ENCODE measurements at places on chromosomes 4 and X. TPM values are rescaled to one million over a fixed set of nuclear protein-coding genes. Genes with fewer than 3 reads are reported as not detected.

DNA sequence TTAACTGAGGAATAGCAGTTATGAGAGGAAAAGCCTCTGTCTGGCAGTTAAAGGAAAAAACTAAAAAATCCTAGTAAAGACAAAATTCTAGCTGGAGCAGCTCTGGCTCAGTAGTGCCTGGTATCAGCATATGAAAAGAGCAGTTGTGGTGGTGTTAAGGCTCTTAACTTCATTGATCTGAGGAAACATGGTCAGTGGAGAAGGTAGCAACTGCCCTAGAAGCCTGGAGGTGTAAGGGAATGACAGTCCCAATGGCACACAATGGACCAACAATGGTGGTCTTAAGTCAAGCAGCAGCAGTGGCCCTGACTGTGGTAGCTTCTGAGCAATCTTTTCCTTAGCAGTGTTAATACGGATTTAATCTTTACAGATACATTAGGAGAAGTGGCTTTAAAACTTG lies 189.6 kb upstream of the POF1B start:
- DNase-seq: no peak
- H3K4me3 ChIP-seq: no peak overlapping the region
- no peak overlapping the region for H3K27ac ChIP-seq
- H3K36me3 ChIP-seq: no peaks in the 10 kb centered on the region
- H3K27me3 ChIP-seq: no peaks in the 10 kb centered on the region

DNA sequence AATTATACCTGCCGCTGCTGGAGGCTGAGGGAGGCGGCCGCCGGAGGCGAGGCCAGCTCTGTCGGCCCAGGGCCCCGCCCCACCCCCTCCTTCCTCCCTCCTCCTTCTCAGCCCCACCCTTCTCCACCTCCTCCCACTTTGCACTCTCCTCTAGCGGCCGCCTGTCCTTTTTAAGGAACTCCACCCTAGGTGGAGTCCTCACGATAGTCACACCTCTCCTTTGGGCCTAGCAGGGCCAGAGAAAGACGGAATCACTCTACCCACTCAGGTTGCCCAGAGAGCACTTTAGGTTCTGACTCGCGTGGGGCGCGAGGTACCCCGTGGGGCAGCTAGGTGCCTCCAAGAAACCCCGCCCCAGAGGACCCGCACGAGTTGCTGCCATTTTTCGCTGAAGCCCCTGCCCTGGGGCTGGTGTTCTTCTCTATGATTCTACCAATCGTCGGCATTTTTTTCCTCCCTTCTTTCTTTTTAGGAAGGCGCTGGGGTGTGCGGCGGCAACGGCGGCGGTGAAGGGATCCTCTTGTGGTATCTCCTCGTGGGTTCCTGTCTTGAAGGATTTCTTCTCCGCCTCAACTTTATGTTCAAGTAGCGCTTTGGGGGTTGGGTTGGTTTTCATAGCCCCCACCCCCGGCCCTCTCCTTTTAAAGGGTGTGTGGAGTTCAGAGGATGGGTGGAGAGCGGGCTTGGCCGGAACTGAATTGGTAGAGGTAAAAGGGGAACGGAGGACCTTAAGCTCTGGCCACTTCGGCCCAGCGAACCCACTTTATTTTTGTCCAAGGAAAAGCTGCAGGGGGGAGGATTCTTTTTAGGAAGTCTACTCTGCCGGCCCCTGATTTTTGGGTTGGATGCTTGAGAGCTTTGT lies at the start of gene KLF8:
Gene KLF8, plus strand, starts transcription at position 136 of the 862 bp plus-strand sequence. CDS start 979 bp downstream, outside the sequence.
- no peak for DNase-seq
- no peaks in the 10 kb centered on the region for H3K36me3 ChIP-seq
- H3K4me3 ChIP-seq: peak within 1 kb of the TSS; percentile 84
- peaks cover 5% of the 10 kb centered on the region for H3K4me1 ChIP-seq
- H3K27ac ChIP-seq: peak within 1 kb of the TSS; percentile 78
- H3K27me3 ChIP-seq: no peaks in the 10 kb centered on the region

- peak overlapping the region; percentile 93 for H3K4me3 ChIP-seq
- no peaks in the 10 kb centered on the region for H3K27me3 ChIP-seq
- DNase-seq: no peak
- H3K4me1 ChIP-seq: peaks cover 46% of the 10 kb centered on the region
- H3K36me3 ChIP-seq: peaks cover 6% of the 10 kb centered on the region
These were observed 2.7 kb downstream of the ELOVL6 start for GRCh38 chr4:110195561-110196205.

DNA sequence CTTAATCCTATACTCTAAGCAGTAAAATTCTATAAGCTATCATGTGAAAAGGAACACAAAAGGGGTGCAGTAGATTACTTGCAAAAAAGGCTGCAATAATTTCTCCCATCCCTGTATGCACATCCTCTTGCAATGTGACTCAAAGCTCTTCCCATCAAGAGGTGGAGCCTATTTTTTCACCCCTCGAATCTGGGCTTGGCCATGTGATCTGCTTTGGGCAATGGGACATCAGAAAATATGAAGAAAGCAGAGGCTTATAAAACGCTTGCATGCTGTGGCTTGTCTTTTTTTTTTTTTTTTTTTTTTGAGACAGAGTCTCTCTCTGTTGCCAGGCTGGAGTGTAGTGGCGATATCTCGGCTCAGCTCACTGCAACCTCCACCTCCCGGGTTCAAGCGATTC lies 33.0 kb downstream of the GEMIN8 start:
- H3K27me3 ChIP-seq: no peaks in the 10 kb centered on the region
- H3K4me3 ChIP-seq: no peak overlapping the region
- DNase-seq: no peak
- H3K4me1 ChIP-seq: peaks cover 3% of the 10 kb centered on the region
- H3K27ac ChIP-seq: no peak overlapping the region
- H3K36me3 ChIP-seq: no peaks in the 10 kb centered on the region

DNA sequence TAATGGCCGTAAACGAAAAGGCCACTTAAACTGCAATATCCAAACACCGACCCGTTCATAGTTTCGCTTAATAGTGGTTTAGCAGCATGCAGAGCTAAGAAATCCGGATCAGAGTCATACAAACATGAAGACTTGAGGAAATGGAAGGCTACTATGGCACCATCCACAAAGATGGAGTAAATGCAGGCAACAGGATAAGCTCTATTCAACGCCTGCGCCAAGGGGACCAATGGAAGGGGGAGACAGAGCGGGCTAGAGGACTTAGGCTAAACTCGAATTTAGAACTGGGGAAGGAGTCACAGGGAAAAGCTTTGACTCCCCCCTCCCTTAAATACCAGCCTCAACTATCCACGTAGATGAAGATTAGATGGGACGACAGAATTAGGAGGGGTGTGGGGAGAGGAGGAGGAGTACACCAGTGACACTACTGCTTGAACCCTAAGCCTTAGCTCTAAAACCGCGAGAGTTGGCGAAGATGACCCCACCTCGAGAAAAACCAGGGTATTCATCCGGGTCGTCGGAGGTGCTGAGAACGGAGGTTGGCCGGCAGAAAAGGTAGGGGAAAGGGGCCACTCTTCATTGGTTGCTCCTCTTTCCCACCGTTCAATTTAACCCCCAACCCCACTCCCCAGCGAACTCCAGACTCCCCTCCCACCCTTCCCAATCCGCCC lies 3.5 kb downstream of the HUWE1 start:
- no peak for DNase-seq
- H3K27ac ChIP-seq: peak overlapping the region; percentile 93
- H3K27me3 ChIP-seq: peaks cover 9% of the 10 kb centered on the region
- H3K4me1 ChIP-seq: peaks cover 34% of the 10 kb centered on the region
- H3K4me3 ChIP-seq: peak overlapping the region; percentile 98

DNA sequence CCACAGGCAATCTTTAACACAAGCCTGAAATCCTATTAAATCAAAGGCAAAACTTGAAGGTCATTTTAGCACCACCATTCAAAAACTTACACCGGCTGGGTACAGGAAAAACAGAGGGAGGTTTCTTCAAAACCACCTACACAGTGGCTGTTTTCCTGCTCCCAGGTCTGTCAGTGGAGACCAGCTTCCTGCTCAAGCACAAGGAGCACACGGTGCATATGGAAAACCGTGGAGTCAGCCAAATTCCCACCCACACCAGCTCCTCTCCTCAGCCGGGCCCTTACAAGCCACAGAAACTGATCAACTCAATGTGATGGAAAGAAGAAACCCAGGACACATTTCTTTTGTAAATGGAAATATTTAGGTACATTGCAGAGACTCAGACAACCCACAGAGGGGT lies 14.3 kb upstream of the FAM241A start:
- H3K36me3 ChIP-seq: no peaks in the 10 kb centered on the region
- H3K27ac ChIP-seq: no peak overlapping the region
- no peak for DNase-seq
- H3K27me3 ChIP-seq: peaks cover 26% of the 10 kb centered on the region

DNA sequence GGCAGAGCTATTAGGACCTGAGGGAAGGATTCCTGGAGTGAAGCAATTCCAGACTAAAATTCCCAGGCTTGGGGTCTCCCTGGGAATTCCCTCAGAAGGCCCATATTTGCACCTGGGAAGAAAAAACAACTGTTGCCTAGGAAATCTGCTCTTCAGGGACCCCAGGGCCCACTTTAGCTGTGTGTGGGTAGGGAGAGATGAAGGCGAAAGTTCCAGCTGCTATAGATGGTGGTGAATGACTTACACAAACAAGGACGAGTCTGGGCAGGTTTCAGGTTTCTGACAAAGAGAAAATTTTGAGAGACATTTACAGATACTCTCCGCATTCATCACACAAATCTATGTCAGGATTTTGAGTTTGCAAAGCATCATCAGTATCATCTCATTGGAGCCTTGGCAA lies 126.1 kb downstream of the GPC3 start:
- no peak overlapping the region for H3K27ac ChIP-seq
- H3K4me3 ChIP-seq: no peak overlapping the region
- no peaks in the 10 kb centered on the region for H3K36me3 ChIP-seq
- no peaks in the 10 kb centered on the region for H3K4me1 ChIP-seq
- DNase-seq: no peak

The CXCL6 gene
- total RNA-seq: not detected

The ARMCX1 gene
- not detected for total RNA-seq

The F9 gene
- total RNA-seq: not detected

The USP11 gene
- 49.2 TPM for total RNA-seq

The PCGF3 gene
- 50.6 TPM for total RNA-seq

The NAT8L gene
- 0.05 TPM for total RNA-seq

The RNF212 gene
- 0.89 TPM for total RNA-seq

The TBC1D25 gene
- total RNA-seq: 37.0 TPM
